ENCODE measurements at places on chromosomes 2 and 18.

DNA sequence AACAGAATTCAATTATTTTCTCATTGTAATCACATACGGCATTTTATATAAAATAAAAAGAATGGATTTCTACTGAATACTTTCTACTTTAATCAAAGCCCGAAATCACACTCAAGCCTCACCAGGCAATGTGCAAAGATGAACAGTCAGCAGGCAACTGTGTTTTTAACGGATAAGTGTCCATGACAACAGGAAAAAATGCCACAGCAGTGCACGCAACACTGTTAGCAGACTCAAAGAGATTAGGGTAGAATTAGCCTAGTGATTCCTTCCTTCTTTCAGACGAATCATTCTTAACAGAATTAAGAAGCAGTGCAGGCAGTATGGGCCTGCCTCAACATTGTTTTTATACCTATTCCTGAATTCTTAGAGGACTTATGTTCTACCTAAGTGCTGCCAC is 135.6 kb downstream of the CDH2 start:
- no peak for DNase-seq

DNA sequence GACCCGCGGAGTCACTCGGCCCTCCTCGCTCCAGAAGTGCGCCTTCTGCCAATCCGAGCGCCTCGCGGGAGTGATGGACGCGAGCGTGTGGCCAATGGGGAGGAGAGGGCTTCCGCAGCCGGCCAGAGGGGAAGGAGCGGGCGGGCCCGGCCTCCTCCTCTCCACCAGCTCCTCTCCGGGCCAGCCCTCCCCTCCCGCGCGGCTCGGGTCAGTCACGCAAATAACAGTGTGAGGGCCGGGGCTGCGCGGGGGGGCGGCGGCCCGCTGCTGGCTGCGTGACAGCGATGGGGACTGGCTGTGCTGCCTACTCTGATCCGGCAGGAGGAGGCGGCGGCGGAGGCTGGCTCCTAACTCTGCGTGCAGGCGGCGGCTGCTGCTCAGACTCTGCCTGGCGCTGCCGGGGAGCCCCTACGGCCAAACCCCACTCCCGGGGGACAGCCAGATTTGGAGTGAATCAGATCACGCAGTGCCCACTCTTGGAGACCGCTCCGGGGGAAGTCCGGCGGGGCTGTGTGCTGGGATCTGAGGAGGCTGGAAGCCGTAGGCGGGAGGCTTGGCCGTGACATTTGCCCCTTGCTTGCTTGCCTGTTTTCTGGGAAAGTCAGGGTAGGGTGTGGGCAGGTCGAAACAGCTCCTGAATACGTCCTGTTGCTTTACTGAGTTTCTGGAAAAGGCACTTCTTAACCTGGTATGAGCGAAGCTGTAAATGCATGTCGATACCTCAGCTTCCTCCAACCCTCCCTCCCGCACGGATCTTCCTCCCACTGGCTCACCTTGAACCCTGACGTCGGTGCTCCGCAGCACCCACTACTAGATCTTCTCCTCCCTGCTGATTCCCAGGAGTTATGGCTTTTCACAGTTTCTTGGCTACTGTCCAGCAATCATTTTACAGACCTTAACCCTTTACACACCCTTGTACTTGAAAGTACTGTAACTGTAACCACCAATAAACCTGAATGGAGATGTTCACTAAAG is 97.9 kb upstream of the SERTAD2 start:
- peak; percentile 100 for DNase-seq

GRCh38 chr2:219737270-219737691 is 109.9 kb downstream of the SLC4A3 start:
- DNase-seq = no peak

DNA sequence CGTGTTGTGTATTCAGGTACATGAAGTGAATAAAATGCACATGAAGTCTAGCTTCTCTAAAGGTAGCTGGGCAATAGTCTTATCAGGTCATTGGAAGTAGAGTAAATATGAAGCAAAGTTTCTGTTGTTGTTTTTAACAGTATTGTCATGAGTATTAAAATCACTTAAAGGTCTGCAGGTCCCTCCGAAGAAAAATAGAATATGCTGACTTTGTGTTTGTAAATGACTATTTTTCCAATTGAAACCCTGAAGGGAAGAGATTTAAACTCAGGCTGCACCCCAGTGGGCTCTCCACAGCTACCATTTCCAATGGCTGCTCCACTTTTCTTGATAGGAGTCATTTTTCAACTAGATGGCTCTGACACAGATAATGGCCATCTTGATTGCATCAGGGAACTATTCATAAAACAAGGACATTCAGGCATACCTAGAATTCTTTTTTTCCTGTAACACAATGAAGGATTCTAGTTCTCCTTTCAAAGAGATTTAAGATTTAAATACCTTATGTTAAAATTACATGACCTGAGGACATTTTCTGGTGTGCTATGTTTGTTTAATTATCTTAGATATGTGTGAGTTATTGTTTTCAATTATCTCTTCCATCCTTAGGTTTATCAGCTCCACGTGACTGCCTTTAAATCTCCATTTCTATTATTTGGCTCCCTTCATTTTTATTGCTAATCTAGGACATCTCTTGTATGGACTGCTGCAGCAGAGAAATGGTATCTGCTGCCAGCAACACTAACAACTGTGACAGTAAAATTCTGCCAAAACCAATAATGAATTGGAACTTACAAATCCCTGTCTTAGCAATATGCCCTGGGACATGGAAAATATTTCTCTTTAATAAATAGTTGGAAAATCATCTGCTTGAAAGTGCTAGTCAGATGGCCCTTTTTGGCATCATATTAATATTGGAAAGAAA is 149.2 kb upstream of the NOSTRIN start:
- no peak for DNase-seq

DNA sequence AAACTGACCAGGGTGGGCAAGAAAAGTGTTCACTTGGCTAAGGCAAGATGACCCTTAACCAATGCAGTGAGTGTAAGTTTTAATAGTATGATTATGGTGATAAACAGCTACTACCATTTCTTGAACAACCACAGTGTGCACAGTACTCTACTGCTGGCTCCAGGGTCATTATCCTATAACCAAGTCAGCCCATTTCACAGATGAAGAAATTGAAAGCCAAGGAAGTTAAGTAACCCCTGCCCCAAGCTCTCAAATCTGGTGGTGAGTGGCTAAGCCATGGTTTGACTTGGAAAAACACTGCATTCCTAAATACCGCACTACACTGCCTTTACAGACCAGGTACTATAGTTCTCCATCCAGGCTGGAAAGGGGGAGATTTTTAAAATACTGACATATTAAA is 5.7 kb downstream of the ZNF385B start:
- no peak for DNase-seq

- no peak for DNase-seq
Observed at GRCh38 chr18:50286391-50287027, 983 bp downstream of the CXXC1 start.

GRCh38 chr18:49846361-49846662 is 33.0 kb upstream of the ACAA2 start:
- no peak for DNase-seq

GRCh38 chr2:135175177-135175576 is 123.1 kb downstream of the RAB3GAP1 start:
- DNase-seq = no peak

- no peak for DNase-seq
Observed at GRCh38 chr18:22731398-22731797, 201.7 kb upstream of the RBBP8 start.

- DNase-seq = no peak
Observed at GRCh38 chr2:181389524-181389923, 67.7 kb upstream of the ITGA4 start.

GRCh38 chr2:152428800-152429582 is 94.0 kb downstream of the FMNL2 start:
- no peak for DNase-seq

GRCh38 chr2:4840791-4841190 is 851.4 kb upstream of the SOX11 start:
- no peak for DNase-seq

GRCh38 chr18:48330016-48330991 is 78.9 kb downstream of the ZBTB7C start:
- DNase-seq = no peak

GRCh38 chr18:9866627-9867026 is 19.1 kb upstream of the TXNDC2 start:
- DNase-seq = no peak

GRCh38 chr2:26812731-26813130 is 26.9 kb downstream of the CENPA start:
- no peak for DNase-seq

- DNase-seq = no peak
Observed at GRCh38 chr18:44716697-44717163, 36.0 kb downstream of the SETBP1 start.

DNA sequence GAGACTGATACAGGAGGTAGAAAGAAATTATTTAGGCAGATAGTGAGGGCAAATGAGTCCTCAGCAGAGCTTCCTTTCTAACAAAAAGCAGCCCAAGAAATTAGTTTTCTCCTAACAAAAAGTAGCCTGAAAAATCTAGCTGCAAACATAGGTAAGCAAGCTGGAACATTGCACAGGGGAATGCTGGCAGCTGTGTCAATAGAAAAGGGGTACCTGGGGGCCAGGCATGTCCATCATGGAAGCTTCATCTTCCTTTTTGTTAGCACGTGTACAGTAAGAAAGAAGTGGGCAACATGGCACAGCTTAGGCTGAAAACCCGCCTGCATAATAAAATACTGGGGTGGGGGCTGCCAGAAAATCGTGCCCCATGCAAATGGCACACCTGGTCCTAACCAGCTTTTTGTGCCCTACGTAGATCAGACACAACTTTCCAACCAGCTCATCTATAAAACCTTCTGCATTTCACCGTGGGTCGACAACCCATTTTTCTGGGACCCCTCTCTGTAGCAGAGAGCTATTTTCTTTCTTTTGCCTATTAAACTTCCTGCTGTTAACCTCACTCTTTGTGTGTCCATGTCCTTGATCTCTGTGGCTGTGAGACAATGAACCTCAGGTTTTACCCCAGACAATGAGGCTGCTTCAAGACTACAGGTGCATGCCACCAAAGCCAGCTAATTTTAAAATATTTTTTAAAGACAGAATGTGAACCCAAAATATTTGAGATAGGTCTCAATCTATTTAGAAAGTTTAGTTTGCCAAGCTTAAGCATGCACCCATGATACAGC is 6.6 kb upstream of the MTHFD2 start:
- DNase-seq = no peak

DNA sequence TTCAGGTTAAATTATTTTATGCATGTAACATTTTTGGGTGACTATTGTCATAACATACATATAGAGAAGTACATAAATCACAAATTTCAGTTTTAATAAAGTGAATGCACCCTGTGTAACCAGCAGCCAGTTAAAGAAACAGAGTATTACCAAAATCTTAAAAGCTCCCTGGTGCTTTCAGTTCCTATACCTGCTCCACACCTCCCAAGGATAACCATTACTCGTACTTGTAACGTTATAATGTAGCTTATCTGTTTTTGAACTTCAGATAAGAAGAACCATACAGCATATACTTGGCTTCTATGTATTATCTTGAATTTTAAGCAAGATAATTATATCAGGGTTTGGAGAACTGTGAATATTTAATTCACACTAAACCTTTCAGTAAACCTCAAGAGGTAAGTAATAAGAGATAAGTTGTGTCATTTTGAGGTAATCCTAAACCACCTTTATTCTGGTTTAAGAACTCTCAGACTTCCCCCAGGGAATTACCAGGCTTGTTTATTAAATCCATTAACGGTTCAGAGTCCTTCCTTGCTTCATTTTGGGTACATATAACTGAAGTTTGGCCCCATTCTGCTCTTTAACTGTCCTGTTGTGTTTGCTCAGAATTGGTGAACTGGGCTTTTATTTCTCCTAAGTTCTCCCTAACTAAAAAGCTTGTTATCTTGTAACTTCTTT is 58.6 kb downstream of the LCLAT1 start:
- DNase-seq = no peak

DNA sequence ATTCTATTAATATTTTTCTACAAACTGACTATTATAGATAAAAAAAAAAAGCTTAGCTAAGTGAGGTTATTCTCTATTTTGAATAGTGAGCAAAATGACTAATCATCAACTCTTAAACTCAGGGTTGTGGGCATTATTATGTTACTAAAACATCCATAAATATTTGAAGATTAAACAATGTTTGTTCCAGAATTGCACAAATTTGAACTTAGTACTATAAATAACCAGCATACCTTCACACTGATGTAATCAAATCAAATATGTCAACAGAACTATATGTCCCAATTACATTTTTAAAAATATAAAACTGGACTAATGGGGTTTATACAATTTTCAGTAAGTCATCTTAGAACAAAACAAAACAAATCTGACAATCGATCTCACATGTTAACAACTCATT is 800.9 kb downstream of the LRP1B start:
- DNase-seq = no peak

DNA sequence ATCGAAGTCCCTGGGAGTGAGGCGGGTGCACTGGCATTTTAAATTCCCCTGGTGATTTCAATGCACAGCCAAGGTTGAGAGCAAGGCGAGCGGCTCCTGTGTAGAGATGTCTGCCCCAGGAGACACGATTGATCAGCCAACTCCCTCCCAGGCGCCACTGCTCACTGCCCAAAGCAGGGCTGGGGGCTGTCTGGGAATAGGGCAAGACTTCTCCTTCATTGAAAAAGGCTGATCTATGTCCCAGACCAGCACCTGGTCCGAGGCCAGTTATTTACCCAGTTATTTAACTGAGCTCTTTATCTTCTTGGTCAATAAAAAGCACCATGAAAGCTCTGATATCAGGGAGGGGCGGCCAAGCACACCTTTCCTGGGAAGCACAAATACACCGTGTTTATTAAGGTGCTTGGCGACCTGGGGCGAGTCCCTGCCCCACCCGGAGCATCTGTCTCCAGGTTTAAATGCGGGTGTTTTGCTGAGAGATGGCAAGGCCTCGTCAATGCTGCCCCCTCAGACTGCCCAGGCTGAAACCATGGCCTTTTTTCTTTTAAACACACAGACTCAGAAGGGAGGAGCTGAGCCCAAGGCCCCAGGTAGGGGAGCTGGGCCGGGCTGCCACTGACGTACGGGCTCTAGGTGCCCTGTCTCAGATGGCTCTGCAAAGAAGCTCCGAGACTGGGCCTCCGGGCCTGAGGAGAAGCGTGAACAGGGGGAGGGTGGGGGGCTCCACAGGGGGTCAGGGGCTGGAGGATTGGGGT is 73.9 kb upstream of the HPCAL1 start:
- no peak for DNase-seq

DNA sequence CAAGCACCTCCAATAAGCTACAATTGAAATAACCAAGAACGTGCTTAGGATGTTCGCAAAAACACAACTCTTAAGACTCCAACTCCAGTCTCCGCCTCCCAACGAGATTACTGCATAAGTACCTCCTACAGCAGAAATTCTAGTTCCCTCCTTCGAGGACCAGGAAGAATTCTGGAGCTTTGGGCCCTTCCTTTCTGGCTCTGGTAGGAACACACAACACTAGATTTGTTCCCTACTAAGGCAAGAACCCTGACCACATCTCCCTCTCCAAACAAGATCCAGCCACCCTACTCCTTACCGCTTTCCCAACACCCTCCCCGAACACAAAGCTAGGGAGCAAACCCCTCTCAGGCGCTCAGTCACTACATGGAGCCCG is 721 bp downstream of the ADAM17 start:
- DNase-seq = no peak

- no peak for DNase-seq
Observed at GRCh38 chr2:182101263-182101662, 115.6 kb downstream of the PPP1R1C start.

GRCh38 chr2:118177884-118178283 is 89.6 kb downstream of the INSIG2 start:
- no peak for DNase-seq

Measured in cerebellar nuclear complex (tissue), 1 donor.